ENCODE measurements at places on chromosomes 2 and 18. TPM values are rescaled to one million over a fixed set of nuclear protein-coding genes. Genes with fewer than 3 reads are reported as not detected.

DNA sequence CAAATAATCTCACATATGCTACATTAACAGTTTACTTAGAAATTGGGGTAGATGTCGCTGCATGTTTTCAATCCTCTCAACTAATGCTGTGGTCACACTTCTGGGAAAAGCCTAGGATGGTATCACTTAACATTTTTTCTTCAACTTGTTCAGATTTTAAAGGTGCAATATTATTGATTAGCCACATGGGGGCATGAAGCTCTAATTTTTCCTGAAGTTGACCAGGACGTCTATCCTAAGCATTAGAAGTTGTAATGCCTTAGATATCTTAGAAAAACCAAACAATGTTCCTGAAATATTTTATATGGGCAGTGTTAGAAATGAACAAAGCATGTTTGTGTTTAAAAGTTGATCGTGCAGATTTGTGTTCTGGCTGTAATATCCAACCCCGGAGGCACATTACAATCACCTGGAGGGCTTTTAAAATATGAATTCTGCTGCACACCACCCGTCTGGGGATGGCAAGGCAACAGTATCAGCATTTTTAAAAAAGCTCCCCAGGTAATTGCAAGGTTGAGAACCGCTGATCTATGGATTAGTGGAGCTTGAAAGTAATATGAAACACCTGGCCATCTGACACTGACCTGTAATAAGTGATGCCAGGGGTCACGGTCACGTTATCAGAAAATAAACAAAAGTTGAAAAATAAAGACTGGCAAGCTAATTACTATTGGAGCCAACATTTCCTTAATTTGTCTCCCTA lies 100.5 kb upstream of the LMAN1 start:
- no peak for DNase-seq

GRCh38 chr2:188477564-188478103 lies 186.0 kb downstream of the GULP1 start:
- no peak for DNase-seq

- no peak for DNase-seq
Observed at GRCh38 chr2:202963712-202964111, 51.0 kb upstream of the NBEAL1 start.

DNA sequence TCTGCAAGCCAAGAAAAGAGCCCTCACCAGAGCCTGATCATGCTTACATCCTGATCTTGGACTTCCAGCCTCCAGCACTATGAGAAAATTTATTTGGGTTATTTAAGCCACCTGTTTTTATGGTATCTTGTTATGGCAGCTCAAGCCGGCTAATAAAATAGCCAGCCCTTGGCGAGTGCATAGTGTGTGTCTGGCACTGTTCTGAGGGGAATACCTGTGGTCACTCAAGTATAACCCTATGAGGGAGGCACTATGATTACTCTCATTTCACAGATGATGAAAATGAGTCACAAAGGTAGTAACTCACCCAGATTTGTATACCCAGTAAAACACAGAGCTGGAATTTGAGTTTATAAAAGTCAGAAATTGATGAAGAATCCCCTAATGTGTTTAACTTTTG lies 556.9 kb upstream of the SETBP1 start:
- DNase-seq = no peak

GRCh38 chr2:56680971-56681631 lies 497.3 kb downstream of the CCDC85A start:
- DNase-seq = no peak

DNA sequence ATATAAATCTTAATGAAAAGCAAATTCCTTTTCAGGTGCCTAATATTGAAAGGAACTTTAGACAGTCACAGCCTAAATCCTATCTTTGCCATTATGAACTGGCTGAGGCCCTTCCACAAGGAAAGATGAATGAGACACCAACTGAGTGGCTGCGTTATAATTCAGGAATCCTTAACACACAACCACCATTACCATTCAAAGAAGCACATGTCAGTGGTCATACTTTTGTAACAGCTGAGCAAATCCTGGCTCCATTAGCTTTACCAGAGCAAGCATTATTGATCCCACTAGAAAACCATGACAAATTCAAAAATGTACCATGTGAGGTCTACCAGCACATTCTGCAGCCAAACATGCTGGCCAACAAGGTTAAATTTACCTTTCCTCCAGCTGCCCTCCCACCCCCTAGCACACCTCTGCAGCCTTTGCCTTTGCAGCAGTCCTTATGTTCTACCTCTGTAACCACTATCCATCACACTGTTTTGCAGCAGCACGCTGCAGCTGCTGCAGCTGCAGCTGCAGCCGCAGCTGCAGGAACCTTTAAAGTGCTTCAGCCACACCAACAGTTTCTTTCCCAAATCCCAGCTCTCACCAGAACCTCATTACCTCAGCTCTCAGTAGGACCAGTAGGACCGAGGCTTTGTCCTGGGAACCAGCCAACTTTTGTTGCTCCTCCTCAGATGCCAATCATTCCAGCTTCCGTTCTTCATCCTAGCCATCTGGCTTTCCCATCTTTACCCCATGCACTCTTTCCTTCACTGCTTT lies 340.1 kb downstream of the ZNF804A start:
- no peak for DNase-seq

GRCh38 chr2:199955007-199955338 lies 318 bp downstream of the TYW5 start:
- DNase-seq = no peak

- DNase-seq = no peak
Observed at GRCh38 chr2:219533930-219534661, 9.5 kb downstream of the CHPF start.

- DNase-seq = no peak
Observed at GRCh38 chr18:58788470-58788869, 76.2 kb upstream of the ZNF532 start.

- DNase-seq = no peak
Observed at GRCh38 chr2:129780316-129781270, 198.9 kb upstream of the RAB6C start.

DNA sequence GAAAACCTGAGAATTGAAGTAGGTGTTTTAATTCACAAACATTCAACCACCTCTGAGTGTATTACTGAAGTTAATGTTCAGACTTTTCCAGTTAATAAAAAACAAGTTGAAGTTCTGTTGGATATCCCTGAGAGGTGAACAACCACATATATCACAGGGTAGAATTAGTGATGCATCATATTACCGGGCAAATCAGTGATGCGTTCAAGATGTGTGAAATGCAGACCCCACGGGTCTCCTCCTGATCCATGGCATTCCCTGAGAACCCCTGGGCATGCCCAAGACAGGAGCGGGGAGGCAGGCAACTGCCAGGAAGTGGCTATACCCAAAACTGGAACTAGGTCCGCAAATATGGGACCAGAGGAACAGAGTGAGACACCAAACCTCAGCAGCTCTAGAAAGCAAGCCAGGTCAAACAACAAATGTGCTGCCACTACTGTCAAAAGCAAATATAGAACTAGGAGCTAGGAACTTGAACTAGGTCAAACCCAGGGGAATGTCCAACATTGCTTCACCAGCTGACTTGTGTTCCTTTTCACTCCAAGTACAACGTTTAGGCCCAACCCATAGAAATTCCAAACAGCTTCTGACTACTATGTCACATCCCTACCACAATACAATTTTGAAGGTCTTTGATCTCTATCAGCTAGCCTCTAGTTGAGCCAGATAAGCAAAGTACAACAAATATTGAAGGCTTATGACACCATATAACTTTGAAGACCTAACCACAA lies 20.2 kb downstream of the PSTPIP2 start:
- no peak for DNase-seq

GRCh38 chr2:224734949-224735348 lies 18.8 kb upstream of the CCDC195 start:
- DNase-seq = no peak

DNA sequence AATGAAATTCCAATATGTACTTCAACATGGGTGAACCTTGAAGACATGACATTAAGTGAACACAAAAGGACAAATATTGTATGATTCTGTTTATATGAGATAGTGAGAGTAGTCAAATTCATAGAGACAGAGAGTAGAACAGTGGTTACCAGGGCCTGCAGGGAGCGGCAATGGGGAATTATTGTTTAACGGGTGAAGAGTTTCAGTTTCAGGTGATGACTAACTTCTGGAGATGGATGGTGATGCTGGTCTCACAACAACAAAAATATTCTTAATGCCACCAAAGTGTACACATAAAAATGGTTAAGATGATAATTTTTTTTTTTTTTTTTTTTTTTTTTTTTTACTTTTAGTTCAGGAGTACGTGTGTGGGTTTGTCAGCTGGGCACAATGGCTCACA lies 109.4 kb upstream of the TMEM200C start:
- peak; percentile 28 for DNase-seq

GRCh38 chr18:23504720-23505119 lies 1.4 kb downstream of the RMC1 start:
- DNase-seq = peak; percentile 22

- no peak for DNase-seq
Observed at GRCh38 chr2:205836477-205837221, 154.3 kb downstream of the NRP2 start.

DNA sequence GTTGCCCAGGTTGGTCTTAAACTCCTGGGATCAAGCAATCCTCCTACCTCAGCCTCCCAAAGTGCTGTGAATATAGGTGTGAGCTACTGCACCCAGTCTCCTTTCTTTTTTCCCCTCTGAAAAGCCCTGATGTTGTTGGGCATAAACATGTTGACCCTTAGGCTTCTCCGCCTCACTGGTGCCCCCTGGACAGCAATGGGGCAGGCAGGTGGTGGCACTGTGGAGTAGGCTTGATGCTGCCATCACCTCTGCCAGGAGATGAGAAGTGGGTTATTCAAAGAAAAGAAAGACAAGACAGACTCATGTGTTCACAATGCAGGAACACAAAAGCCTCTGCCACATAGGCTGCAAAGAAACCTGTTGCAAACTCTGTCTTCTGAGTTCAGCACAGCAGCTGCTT lies 169.9 kb downstream of the EN1 start:
- no peak for DNase-seq

DNA sequence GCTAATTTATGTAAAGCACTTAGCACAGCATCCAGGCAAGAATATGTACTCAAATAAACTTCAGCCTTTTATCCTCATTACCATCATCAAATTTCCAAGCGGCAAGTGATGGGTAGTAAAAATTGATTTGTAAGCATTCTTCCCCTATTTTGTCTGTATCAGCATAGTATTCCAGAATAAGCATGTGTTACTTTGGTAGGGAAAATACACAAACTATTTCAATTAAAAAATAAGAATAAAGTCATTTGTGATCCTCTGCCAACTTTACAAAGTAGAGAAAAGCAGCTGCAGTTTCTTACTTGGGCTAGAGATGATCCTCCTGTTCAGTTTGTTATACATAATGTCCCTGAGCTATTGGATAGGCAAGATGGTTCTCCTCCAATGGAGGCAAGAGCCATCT lies 493.2 kb downstream of the ZEB2 start:
- no peak for DNase-seq

DNA sequence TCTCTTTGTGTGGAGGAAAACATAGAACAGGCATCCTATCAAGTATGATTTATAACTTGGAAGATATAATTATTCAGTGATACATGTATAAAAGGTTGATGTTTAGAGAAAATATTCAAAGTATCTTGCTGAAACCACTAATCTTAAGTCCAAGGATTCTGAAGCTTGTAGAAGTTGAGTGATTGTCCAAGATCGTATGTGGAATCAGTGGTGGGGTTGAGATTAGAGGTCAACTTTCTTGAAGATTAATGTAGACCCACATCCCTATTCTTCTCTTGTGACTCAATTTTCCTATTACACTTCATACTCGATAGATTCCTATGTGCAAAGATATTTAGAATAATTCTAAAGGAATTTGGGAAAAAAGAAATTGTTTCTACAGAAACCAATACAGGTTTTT lies 1565.9 kb upstream of the ACVR2A start:
- DNase-seq = no peak

DNA sequence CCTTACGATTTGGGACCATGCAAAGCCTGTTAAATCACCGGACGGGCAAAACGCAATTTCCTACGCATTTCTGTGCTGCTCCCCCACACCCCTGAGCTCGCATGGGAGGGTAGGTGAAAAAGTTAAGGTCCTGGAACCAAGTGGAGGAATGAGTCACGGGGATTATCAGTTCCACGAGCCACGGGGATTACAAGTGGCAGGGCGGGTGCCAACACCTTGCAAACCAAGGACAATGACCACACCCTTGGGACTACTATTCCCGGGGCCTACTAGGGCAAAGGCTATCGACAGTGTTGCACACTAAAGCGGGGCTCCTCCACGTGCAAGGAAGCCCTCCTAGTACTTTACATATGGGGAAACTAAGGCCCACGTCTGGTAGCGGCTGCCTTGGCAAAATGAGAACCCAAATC lies 447 bp downstream of the RETSAT start:
- peak; percentile 13 for DNase-seq

DNA sequence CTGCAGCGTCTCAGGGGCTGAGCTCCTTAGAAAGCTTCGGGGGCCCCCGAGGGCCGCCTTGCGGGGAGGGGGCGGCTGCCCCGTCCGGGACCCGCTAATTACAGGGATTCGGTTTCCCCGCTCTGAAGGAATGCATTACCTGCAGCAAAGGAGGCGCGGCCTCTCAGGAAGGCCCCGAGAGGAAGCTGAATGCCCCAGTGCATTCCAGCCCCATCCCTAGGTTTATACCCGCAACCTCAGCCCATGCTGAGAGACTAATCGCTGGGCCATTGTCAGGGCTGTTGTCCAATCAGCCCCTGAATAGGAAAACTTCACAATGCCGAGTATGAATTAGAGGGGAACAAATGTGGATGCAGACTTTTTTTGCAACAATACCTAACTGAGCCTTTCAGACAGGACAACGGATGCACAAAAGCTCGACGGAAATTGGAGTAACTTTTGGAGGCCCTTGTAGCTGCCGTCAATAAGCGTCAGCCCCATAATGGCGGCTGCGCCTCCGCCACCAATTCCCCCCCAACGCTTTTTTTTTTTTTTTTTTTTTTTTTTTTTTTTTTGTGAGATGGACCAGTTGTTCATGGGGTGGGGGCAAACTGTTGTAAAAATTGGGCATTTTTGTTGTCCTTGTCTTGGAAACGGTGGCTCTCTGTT lies 138.6 kb upstream of the SIX3 start:
- no peak for DNase-seq

DNA sequence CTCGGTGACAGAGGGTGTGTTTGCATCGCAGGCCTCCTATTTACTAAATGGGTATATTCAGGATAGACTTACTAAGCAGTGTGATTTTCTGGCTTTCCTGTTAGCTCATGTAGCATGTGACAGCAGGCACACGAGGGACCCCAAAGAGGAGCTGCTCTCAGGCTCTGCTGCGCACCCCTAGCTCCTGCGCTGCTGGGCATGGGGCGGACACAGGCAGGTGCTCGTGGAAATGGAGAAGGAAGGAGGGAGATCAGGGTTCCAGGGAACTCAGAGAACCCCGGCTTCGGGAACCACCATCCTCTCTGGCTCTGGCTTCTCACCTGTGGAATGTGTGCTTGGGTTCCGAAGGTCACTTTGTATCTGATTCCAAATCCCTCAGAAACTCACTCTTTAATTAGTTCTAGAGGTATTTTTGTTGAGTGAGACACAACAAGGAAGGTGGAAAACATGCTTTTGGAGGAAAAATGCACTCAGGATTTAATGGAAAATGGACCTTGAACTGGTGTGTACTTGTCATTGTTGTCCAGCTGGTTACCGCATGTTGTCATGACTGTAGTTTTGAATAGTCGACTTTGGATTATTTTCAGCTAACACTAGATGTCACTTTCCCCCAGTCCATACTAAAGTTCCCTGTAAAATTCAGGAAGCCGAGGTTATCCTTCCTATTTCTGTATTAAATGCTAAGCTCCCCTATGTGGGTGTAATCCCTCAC lies 3.5 kb downstream of the SNTG2 start:
- DNase-seq = no peak

ABCG8 gene
- not detected for total RNA-seq

ERICH2 gene
- not detected for total RNA-seq

CD8B2 gene
- total RNA-seq = 4.5 TPM

KIAA2012 gene
- not detected for total RNA-seq

VWA3B gene
- total RNA-seq = not detected

FEZ2 gene
- total RNA-seq = 11.8 TPM

ATL2 gene
- 52.8 TPM for total RNA-seq

PLCL1 gene
- 0.68 TPM for total RNA-seq
